DMS 273 treated with DMSO at 0.1 percent for 48 hours (cell line): ENCODE measurements at places on chromosomes 16 and 17.

- no peak for DNase-seq
Measured at GRCh38 chr16:23058576-23058975, 90.7 kb downstream of the USP31 start.

DNA sequence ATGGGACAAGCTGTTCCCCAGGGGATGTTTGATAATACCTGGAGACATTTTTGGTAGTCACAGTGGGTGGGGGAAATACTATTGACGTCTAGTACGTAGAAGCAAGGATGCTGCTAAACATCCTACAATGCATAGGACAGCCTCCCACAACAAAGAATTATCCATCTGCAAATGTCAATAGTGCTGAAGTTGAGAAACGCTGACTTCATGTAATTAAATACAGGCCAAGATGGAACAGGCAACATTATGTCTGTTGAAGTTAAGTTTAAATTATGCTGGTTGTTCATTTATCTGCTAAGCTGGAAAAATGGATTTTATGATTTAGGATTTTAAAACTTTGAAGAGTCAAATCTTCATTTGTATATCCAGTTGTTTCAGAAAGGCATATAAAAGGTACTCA lies 341.2 kb upstream of the DYNLRB2 start:
- DNase-seq = no peak

DNA sequence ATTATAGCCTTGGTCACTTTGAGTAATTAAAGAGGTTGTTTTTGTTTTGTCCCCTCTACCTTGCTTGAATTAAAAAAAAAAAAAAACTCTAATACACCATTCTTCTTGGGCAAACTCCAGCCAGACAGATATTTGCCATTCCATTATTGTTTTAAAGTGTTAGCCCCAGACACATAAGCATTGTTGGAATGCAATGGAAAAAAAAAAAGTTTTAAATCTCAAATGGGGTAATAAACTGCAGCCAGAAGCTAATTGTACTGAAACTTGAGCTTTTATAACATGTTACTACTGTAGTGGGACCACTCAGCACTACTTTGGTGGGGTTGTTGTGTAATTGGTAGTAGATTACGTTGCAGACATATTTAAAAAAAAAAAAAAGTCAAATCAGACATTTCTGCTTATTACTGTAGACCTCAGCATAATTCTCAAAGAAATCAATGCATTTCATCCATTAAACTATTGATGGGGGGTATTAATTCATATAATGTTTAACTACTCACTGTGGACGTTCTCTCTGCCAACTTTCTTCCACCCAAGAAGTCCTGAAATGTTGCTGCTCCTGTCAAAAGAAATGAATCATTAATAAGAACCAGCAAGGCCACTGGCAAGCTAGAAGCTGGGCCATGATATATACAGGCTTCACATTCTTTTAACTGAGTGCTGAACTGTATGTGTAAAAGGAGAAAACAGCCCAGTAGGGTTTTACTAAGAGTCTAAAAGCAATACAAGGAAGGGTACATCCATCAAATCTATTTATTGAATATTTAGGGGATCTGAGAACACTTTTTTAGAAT lies 626.6 kb upstream of the SOX9 start:
- DNase-seq = no peak

DNA sequence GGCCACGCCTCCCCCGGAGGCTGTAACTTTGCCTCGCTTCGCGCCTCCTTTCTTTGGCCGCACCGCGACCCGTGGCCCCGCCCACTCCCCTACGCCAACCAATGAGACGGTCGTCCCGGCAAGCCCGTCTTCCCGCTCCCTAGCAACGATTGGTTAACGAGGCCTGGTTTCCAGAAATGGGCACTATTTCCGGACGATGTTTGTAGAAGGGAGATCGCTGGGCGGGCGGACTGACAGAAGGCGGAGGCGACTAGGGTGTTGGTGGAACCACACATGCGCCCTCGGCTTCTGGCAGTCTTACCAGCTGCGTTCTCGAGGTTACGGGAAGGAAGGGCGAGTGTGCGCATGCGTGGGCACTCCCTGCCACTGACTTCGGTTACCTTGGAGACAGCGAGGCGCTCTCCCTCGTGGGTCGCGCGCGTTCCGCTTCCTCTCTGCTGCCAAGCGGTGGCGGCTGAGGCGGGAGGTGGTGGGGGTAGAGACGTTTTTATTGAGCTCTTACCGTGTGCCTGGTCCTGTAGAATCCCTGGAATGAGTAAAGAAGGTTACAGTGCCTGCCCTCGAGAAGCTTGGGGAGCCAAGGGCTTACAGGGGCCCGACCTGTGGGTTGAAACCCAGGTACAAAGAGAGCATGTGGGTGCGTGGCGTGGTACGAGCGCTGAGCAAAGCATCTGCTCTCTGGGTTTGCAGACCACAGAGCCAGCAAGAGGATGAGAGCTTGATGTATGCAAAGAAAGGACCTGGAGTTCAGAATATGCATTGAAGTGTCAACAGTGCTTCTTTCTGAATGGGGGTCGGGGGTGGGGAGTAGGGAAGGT lies 500 bp upstream of the MAP3K14 start:
- peak; percentile 99 for DNase-seq

GRCh38 chr17:67712375-67712774 lies 5.4 kb upstream of the NOL11 start:
- no peak for DNase-seq

DNA sequence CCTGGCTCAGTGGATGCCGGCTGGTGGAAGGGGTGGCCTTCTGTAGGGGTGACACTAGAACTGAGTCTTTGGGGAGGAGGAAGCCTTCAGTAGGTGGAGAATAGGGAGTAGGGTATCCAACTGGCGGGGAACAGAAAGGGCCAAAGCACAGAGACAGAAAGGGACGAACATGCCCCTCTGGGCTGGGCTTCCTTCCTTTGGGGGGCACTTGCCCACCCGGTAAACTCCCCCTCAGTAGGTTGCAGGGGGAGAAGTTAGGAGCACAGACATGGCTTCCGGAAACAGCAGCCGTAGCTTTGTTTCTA lies 774 bp downstream of the ENGASE start:
- DNase-seq = no peak

DNA sequence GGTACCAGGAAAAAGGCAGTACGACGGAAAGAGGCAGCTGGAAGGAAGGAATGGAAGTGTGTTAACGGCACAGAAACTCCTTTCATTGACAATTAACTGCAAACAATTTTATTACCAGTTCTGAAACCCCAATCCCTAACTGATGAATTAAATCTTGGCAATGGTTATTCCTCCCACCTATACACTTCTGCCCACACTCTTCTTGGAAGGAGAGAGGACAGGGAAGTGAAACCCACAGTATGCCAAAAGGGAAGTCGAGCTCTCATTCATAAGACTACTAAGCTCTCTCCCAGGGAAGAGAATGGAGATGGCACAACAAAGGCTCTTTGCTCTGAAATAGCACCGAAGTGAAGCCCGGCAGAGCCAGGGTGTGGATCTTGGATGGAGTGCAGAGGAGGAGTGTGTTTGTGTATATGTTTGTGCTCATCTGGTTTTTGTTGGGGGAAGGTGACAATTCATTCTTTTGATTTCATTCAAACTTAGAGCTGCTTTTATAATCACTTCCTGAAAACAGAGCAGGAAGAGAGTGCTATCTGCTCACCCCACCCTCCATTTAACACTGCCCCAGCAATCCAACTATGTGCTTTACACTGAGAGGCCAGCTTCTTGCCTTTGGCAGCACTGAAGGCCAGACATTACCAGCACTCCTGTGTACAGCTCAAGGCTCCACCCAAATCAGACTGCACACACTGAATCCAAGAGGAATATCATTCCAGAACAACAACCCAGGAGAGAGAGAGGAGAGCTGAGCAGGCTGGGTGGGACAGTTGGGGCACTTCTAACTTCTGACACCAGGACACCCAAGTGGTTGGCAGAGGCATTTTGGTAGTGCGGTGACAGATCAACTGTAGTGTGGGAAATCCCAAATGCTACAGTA lies 68.7 kb downstream of the HIC1 start:
- DNase-seq = no peak

GRCh38 chr17:49498029-49498615 lies 3.0 kb downstream of the NGFR start:
- no peak for DNase-seq

- DNase-seq = no peak
Measured at GRCh38 chr16:31194898-31195297, 7.7 kb downstream of the PYCARD start.

GRCh38 chr16:78142788-78143187 lies 43.3 kb downstream of the WWOX start:
- no peak for DNase-seq

DNA sequence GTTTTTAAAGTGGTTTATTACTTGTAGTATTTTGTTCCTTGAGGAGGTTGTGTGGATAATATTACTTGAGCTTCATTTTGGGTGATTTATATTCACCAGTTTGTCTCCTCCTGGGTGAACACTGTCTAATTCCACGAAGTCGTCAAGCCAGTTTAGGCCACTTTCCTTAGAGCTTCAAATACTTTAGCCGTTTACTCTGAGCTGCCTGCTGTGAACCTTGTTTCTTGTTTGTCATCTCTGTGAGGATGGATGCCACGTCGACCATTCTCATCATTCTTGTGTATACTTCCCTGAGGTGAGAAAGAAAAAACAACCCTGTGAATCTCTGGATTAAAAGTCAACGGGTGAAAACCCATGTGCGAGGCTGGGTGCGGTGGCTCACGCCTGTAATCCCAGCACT lies 9.0 kb downstream of the KRT24 start:
- no peak for DNase-seq

GRCh38 chr16:12210258-12210880 lies 233.8 kb downstream of the SNX29 start:
- no peak for DNase-seq

DNA sequence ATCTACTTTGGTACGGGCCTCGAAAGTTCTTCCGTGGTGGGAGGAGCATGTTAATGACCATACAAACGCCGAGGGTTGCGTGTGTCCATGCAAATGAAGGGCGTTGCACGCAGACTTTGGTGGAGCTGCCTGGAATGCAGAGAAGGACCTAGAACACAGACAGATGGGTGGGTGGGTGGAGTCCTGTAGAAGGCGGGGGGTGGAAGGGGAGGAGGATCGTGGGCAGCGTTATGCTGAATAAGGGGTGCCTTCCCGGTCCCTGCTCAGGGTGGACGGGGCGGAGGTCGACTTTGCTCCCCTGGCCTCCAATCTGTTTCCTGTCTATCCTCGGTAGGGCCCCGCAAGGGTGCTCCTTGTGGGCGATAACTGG lies 795 bp upstream of the PAQR4 start:
- DNase-seq = no peak

DNA sequence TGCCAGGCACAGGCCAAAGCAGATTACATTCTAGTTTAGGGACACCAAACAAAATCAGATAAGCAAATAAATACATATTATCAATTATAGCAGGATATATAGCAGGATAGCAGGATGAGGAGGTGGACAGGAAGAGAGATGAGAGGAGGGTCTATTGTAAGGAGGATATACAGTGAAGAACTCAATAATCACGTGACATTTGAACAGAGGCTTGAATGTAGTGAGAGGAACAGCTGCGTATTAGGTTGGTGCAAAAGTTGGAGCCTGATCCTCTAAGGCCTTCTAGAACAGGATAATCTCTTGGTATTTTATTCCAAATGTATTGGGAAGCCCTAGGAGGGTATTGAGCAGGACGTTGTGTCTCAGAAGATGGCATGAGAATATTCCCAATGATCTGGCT lies 136.7 kb downstream of the CYLD start:
- no peak for DNase-seq

GRCh38 chr17:81537343-81537855 lies 9.2 kb downstream of the FSCN2 start:
- peak; percentile 57 for DNase-seq

DNA sequence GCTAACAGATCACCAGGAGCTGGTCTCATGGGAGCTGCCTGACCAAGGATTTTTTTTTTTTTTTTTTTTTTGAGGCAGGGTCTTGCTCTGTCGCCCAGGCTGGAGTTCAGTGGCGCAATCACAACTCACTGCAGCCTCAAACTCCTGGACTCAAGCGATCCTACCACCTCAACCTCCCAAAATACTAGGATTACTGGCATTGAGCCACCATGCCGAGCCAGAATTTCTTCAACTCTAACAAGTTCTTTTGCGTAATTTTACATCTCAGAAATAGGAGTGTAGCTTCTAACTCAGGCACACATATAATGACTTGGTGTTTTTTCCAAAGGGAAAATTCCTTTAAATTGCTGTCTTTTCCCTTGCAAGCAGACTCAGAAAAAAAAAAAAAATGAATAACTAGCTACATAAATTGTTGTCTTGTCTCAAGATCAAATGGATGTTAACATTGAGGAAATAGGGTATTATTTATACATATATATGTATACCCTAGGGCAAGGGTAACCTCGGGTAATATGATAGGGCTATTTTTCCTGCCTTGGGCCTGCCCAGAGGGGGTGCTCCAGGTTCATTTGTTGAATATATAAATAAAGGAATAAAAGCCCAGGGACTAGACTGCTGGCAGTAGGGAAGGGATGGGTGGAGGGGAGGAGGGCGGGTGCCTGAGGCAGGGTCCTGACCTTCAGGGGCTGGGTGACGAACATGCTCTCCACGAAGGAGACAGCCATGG lies 42.8 kb upstream of the GCSH start:
- DNase-seq = no peak

DNA sequence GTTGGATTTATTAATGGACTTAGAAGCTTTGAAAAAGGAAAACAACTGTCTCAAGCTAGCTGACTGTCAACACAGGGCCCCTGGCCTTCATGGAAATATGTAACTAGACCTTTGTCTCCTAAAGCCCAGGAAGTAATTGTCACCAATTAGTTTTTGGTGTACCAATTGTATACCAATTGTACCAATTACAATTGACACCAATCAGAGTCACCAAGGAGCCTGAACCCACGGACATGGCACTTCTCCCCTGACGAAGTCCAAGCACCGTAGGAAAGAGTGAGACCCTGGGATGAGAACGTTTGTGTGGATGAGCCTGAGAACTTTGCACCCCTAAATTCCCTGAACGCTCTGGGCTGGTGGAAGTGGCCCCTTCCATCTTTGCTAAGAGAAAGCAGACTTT lies 129.0 kb downstream of the ENGASE start:
- no peak for DNase-seq

- DNase-seq = no peak
Measured at GRCh38 chr17:65918916-65919315, 273.0 kb downstream of the CEP112 start.

GRCh38 chr17:80773243-80773991 lies 218.2 kb upstream of the CHMP6 start:
- no peak for DNase-seq

DNA sequence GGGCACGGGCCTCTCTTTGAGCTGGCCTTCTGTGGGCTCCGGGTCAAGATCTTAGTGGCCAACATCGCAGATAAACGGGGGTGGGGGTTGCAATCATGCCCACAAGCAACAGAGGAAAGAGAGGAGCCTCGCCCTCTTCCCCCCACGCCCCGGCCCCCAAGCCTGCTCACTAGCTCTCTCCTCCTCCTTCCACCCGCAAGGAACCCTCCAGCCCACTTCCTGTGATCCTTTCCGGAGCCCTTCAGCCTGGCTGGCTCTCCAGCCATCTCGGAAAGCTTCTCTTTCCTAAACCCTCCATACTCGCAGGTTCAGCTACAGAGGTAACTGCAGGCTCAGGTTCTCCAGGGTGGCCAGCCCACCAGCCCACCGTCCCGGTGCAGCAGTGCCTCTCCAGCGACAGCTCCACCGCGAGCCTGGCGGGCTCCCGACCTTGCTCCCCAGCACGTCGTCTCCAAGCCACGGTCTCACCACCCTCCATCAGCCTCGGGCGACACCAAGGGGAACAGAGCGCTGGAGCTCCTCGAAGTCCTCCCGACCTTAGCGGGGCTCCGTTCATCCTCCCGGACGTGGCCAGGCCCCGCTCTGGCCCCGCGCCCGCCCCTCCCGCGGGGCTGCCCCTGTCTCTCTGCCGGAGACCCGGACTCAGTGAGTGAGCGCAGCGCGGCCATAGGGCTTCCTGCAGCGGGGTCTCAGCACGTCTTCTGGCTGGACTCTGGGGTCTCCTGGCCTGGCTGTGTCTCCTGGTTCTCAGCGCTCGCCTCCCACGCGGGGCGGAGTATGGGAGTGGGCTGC lies 12.9 kb upstream of the ODF4 start:
- DNase-seq = no peak
